Caco-2 (cell line): ENCODE measurements at places on chromosomes 2 and 18.

DNA sequence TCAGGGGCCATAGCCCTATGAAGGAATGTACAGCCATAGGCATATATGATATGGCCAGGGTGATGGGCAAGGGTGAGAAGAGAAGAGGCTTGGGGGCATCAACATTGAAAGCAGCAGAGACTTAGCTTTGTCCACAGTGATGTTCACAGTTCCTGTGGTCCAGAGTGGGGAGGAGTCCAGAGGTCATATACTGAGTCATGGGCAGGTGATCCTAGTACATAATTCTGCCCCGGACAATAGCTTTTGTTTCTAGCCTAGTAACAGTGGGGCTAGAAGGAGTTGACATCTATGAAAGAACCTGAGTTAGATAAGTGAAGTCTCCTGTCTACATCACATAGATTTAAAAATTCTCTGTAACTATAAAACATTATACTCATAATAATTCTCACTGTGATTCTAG lies 496.3 kb upstream of the TNP1 start:
- DNase-seq = no peak

DNA sequence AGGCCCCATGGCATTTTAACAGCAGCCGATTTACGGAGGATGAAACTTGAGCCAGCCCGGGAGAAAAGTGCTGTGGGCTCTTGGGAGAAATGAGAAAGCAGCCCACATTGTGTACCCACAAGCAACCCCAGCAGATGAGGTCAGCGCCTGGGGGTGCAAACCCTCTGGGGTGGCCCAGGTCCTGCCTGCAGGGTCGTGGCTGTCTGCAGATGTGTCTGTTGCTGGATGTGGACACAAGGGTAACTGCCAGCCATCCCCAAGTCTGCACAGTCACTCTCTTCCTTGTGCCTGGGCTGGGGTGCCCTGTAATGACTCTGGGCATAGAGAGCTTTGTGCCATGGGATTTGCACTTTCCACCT lies 170.8 kb downstream of the PRKCE start:
- DNase-seq = no peak

- DNase-seq = no peak
Measured at GRCh38 chr18:48597671-48598070, 58.8 kb downstream of the CTIF start.

DNA sequence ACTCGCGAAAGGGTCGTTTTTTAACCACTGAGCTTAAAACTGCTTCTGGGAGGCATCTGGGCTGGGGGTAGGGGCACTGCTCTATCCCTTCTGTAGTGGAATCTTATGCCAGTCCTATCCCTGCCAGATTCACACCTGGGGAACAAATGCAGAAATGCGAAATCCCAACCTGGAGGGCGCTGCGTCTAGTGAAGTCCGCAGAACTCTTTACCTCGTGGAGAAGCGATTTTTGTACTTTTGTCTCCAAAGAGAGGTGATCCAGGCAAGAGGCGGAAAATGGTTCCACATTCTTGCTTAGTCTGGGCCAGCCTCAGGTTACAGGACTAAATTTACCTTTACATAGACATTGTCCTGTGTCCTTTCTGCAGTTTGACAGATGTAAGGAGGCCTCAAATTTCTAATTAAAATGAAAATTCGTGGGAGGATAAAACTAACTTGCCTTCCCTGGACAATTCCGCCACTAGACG lies 10.4 kb downstream of the TBR1 start:
- DNase-seq = no peak

DNA sequence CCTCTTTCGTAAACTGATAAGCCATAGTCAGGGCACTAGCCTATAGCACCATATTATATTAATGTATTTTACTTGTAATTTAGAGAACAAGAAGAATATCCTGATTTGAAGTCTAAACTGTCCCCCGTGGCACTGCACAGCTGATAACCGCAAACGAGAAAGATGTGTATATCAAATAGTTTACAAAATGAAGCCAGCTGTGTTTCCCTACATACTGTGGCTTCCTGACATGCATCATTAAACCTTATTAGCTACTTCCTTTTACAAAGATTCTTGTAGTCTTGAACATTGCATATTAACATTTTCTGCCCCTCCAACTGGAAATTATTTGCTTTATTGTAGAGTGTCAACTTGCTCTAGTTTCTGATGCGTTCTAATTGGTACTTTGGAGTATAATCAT lies 153.5 kb upstream of the NFATC1 start:
- no peak for DNase-seq

DNA sequence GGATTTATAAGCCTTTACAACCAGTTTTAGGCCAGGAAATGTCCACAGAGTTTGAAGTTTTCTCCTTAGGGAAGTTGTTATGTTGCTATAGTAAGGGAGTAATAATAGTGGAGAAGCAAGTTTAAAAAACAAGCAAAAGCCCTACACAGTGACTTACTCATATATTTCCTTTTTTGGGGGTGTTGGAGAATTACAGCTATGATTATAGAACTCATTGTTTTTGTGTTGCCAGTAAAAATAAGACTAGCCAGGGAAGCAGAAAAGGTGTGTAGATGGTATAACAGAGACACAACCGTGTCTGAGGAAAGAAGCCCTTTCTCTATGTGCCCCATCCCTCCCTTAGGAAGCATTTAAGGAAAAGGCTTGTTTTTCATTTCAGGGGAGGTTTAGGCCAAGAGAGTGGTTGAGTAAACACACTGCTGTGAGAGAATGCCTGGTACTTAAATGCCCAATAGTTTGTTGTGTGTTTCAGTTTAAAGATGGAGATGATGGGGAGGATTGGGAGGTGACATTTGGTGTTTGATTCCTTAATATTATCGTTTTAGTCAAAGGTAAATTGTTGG lies 2.3 kb downstream of the VAPA start:
- no peak for DNase-seq

DNA sequence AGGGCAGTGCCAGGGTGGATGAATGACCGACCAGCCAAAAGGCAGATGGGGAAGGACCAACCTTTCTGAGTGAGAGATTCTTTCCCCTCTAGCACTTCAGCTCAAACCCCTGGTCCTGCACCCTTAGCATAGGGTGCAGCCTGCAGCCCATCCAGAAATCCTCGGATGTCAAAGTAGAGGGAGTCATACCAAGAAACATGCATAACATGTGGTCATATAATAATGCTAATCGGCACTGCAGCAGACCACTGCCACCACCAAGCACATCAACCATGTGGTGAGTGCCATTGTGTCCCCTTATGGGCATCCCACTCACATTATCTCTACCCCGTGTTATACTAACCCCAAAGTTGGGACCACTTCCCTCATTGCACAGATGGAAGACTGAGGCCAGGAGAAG lies 17.7 kb downstream of the ATOH8 start:
- DNase-seq = no peak

DNA sequence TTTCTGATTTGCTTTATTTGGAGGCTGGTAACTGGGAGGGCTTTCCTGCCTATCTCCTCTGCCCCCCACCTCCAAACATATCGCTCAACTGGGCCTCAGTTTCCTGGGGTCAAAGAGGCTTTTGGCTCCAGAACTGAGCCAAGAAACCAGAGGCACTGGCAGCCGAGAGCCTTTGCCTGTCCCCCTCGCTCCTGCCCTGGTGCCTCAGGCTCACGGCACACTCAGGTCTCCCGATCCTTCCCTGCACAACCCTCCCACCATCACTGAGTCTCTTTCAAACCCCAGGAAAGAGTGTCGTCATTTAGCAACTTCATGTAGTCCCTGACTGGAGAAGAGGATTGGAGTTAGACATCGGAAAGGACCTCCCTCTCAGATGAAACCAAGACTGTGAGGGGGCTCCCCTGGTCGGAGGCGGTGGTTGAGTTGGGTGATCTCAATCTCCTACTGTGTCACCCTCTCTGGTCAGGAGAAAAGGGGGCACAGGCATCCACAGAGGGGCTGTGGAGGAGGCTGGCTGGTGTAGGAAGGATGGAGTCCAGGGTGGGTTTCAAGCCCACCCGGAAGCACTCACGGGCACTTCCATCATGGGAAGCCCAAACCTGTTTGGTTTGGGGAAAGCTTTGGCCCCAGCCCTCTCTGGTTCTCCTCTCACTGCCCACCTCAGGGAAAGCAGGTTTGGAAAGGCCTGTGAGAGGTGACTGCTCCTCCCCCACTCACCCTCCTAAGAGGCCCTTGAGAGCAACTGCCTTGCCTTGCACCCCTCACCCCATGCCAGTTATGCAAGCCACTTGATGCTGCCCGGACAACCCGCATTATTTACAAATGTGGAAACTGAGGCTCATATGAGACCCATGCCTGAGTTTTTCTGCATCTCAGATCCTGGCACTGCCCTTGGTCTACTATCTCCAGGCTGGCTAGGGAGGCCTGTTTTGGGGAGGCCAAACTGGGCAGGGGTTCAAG lies 62.3 kb downstream of the TNS1 start:
- no peak for DNase-seq

GRCh38 chr2:3641841-3642421 lies 16.1 kb upstream of the ALLC start:
- DNase-seq = no peak
